A172 (cell line): ENCODE measurements at places on chromosomes 11 and 22. TPM values are rescaled to one million over a fixed set of nuclear protein-coding genes. Genes with fewer than 3 reads are reported as not detected.

P2RY2 gene
- total RNA-seq: not detected in 2 replicates

OR5B21 gene
- total RNA-seq: not detected in 2 replicates

H19 gene
- total RNA-seq: 0.69 and 2.7 TPM in 2 replicates

ETS1 gene
- 39.4 and 45.4 TPM in 2 replicates for total RNA-seq

SPDYC gene
- total RNA-seq: not detected in 2 replicates

TMEM86A gene
- total RNA-seq: 1.7 and 2.8 TPM in 2 replicates

UCP3 gene
- total RNA-seq: 0.05 and 0.46 TPM in 2 replicates

NLRP6 gene
- total RNA-seq: not detected in 2 replicates

APOL3 gene
- total RNA-seq: 3.1 and 3.9 TPM in 2 replicates

NLRP14 gene
- 0.02 TPM in 1 of 2 replicates, not detected in the other for total RNA-seq

CCDC81 gene
- 0.41 TPM in 1 of 2 replicates, not detected in the other for total RNA-seq

CTTN gene
- total RNA-seq: 286 and 305 TPM in 2 replicates

IGF2 gene
- total RNA-seq: 0.67 and 0.90 TPM in 2 replicates

ZNF280B gene
- total RNA-seq: 3.0 TPM in 2 replicates
